NK-92 treated with Interleukin-12 subunit alpha and Interleukin-12 subunit beta, amount 100 ng/mL, for 24 hours (cell line): ENCODE measurements at places on chromosomes 2 and 18.
A peak's percentile ranks its signal among the peaks of the same experiment; 100 is the strongest.

GRCh38 chr2:160022162-160022561, 40.3 kb downstream of the PLA2R1 start:
- DNase-seq: no peak

DNA sequence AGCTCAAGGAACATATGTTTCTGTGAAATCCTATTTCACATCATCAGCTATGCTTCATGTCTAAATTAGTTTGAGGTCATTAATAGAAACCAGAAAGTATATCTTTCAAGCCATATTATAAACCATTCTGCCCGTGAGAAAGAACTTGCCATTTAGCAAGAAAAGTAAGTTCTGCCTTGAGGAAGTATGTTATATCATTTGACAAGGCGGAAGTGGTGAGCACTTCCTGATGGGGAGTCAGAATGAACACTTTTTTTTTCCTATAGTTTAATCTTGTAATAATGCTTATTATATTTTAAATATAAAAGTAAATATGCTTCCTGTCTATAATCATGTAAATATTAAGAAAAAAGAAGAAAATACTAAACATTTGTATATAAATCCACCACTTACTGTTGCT, 39.3 kb upstream of the NRXN1 start:
- no peak for DNase-seq

DNA sequence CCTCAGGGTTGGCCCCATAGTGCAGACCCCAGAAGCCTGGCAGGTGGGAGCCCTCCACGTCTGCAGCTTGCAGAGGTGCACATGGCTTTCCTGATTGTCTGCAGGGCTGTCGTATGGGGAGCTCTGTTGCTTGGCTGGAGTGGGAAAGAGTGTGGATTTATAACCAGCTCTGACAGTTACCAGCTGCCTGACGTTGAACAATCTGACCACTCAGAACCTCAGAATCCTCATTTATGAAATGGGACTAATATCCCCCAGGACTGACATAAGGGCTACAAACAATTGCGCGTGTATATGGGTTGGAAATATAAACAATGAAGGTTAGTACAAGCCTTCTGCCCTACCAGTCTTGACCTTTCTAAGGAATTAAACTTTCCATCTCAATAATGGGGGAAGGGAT, 13.9 kb upstream of the PXDN start:
- no peak for DNase-seq

GRCh38 chr2:122531290-122532071, 776.0 kb downstream of the TSN start:
- no peak for DNase-seq

DNA sequence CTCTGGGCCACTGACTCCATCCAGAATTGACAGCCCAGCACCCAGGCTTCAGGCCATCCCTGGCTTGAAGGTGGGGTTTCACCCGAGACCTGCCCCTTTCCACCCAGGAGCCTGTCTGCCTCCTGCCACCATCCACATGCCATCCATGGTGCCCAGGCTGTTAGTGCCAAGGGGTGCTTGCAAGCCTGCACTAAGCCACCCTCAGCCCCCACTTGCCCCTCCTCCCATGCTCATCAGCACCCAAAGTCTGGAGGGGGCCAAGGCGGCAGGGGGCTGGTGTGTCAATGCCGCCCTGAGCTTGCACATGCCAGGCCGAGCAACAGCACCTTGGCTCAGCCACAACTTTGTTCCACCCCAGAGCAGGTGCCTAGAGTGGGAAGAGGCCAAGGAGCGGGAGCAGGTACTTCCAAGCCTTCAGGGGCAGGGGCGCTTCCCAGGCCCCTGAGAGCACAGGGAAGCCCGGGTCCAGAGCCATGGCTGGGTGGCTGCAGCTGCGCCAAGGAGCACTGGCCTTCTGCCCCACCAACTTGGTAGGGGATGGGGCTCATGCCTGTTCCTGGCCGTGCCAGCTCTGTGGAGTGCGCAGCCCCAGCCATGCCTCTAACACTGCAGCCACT, 12.0 kb downstream of the SRD5A2 start:
- no peak for DNase-seq

DNA sequence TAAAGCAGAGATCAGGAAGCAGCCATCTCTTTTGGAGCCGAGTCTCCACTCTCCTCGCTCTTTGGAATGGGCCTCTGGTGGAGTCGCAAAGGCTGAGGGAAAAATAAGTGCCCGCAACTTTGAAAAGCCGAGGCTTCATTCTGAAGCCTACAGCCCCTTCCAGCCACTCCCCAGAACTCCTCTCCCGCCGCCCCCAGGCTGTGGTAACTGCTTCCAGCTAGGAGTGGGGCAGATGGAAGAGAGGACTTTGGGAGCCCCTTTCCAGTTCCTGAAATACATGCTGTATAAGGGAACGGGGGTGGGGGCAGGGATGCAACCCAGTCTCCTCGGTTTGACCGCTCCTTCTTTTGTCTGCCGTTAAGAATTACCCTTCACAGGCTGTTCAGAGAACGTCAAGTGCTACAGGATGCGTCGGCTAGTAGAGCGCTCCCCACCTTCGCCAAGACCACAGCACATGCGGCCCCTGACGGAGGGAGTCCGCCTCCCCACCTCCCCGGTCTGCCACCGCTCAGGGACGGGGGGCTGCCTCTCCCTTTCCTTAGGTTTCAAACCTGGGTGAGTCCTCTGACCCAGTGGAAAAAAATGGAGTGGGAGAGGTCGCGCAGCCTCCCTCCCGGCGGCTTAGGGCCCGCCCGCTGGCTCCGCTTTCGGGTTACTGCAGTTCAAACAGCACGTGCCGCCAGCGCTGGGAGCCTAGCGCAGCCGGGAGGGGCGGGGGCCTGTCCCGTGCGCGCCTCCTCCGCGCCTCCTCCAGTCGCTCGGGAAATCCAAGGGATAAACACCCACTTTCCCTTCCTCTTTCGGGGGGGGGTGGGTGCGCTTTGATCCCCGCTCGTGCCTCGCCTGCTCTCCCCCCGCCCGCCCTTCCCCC, 4.9 kb downstream of the CYP26B1 start:
- DNase-seq: no peak

DNA sequence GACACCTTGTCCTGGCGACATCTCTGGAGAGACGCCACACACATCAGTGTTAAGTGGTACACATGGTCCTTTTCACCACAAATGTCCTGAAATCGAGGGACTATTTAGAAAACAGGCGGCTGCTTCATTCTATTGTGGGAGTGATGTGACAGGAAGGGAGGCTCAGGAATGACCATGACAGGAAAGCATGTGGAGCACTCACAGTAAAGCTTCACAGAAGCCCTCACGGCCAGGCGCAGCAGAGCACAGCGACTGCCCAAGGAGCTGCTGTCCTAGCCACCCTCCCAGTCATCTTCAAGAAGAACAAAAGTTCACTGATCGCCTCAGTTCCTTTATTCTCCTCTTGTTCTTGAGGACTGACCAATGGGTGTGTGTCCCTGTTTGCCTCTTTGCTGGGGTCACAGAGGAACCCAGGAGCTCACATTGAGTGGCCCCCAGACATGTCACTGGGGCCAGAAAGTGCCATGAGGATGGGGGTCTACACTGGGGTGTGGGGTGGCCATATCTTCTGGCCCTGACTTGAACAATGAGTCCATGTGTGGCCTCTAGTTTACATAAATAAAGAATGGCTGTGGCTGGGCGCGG, 84.6 kb upstream of the RANBP2 start:
- DNase-seq: no peak

DNA sequence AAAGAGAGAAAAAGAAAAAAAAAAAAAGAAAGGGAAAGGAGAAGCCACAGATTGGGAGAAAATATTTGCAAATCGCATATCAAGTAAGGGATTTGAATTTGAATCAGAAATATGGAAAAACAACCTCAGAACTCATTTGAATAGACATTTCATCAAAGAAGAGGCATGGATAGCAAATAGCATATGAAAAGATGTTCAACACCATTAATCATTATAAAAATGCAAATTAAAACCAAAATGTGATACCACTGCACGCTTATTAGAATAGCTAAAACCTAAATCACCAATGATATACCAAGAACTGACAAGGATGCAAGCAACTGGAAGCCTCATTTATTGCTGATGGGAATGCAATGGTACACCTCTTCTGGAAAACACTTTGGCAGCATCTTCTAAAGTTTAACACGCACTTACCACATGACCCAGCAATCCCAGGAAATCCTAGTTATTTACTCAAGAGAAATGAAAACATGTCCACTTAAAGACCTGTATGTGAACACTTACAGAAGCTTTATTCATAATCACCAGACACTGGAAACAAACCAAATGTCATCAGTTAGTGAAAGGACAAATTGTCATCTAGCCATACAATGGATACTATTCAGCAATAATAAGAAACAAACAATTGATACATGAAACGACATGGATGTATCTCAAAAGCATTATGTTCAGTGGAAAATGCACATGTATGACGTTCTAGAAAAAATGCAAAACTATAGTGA, 10.3 kb downstream of the DNER start:
- no peak for DNase-seq

GRCh38 chr2:64226611-64227010, 82.4 kb upstream of the PELI1 start:
- DNase-seq: no peak

- no peak for DNase-seq
These were observed 39.8 kb downstream of the NDUFA10 start for GRCh38 chr2:239985356-239985755.

GRCh38 chr2:216752855-216753505, 57.6 kb upstream of the IGFBP5 start:
- no peak for DNase-seq

- peak; percentile 19 for DNase-seq
These were observed 31.6 kb upstream of the PPP1R1C start for GRCh38 chr2:181953881-181954537.
